CD4-positive, alpha-beta T cell treated with Interleukin-6 for 4 hours (primary cell): ENCODE measurements at places on chromosomes 7 and 10.

DNA sequence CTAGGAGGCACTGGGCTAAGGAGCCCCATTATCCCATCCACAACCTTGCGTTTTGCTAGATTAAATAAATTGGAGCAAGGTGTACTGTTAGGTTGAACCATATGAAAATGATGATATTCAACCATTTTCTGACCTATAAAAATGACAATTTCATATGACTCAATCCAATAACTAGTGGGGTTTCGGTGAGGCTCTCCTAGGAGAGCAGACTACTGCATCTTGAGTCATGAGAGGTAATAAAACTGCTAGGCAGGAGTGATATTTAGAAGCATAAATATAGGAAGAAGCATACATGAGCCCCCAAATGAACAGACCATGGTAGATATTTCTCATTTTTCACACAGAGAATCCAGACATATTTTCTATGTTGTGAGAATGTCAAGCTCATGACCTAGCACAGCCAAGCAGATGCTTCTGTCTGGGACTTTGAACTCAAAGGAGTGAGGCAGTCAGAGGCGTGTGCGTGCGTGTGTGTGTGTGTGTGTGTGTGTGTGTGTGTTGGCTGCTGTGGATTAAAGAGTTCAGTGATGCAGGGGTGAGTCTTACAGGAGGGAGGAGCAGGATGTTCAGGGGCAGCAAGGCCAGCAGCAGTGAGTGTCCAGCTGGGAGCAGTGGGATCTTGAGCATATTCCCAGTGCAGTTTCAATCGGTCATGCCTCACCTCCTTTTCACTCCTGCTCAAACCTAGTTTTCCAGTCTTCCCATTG, 17.8 kb upstream of the WDR11 start:
- no peak for DNase-seq

DNA sequence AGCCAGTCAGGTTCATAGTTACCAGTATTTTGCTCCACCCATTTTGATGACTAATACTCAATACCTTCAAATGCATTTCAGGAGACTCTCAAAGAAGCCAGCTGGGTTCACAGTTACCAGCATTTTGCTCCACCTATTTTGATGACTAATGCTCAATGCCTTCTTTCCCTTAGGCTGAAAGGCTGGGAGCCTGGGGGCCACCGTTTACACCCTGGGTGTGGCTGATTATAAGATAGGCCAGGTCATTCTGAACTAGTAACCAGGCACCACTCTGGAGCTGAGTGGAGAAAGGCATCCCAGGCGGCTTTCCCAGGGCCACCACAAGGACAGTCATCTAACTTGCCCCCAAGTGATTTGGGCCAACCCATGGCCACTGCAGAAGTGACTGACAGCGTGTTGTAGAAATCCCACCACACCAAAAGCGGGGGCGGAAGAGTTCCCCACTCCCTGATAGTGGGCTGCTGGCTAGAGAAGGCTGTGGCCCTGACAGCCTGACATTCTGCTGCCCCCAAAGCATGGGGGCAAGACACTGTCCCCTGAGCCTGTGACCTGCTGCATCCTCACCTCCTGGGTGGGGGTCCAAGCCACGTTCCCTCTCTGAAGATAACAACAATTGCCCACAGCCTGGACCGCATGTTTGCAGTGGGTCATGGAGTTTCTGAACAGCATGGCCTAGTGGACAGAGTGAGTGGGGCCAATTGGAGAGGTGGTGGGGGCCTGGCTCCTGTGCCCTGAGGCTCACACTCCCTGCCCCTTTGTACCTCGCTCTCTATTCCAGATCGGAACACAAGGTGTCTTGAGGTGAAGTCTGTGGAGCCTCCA, 23.0 kb upstream of the ZNF488 start:
- no peak for DNase-seq

DNA sequence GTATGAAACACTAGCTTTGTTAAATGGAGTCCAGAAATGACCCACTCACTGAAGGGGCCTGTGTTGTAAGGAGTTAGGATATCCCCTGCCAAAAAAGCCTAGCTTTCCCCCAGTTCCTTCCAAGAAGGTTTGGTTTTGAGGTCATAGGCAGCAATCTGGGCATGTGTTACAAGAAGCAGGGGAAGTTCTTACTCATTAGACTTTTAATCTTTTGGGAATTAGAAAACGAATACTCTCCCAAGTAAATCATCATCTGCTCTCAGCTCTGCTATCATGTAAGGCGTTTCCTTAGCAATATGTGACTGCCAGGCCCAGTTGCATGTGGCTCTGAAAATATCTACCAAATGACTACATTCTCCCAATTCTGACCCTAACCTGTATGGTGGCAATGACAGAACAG, 3.7 kb downstream of the NOD1 start:
- no peak for DNase-seq

DNA sequence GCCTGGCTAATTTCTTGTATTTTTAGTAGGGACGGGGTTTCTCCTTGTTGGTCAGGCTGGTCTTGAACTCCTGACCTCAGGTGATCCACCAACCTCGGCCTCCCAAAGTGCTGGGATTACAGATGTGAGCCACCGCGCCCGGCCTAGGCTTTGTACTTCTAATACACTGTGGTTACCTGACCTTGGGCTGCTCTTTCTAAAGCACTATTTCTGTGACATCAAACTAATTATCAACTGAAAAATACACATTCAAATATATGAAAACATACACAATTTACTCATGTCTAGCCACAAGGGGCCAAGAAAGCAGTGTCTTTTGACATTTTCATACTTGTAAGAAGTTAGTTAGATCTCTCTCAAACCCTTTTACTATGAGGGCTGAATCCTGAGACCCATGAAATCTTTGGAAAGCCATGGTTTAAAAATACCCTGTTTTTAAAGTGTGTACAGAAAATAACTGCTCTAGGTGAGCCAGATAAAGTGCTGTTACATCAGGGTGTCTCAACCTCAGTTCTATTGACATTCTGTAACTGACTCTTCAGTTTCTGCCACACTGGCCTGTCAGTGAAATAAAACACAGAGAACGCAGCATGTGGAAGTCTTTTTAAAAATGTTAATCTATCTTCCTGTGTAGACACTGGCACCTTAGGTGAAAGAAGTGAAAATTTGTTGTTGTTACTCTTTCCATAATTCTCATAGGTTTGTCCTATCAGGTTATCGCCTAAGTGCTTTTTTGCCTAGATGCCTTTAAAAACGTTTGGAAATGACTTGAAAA, 58.8 kb downstream of the CREM start:
- DNase-seq = no peak

DNA sequence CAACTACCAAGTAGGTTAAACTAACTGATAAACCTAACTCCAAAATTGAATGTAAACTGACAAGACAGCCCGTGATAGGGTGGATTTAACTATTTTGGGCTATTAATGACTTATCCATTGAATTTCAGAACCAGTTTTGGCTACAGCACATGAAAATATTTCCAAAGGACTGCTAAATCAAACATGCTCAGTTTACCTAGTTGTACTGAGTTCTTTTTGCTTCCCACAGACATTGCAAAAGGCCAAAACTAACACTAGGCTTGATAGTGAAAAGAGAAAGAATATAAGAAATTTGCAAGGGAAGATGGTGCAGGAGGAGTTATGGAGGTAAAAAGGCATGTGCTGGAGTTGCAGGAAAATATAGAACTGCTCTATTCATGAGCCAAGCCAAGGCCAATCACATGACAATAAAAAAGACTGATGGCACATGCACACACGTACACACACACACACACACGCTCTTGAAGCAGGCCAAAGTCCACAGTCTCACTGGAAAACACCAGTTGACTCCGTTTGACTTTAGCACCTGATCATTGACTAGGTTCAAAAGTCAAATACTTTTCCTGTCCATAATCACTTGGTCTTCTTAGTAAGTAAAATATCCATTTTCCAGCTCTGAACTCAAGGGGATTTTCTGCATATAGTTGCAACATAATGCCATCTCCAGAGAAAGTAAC, 76.0 kb upstream of the AGBL3 start:
- no peak for DNase-seq

DNA sequence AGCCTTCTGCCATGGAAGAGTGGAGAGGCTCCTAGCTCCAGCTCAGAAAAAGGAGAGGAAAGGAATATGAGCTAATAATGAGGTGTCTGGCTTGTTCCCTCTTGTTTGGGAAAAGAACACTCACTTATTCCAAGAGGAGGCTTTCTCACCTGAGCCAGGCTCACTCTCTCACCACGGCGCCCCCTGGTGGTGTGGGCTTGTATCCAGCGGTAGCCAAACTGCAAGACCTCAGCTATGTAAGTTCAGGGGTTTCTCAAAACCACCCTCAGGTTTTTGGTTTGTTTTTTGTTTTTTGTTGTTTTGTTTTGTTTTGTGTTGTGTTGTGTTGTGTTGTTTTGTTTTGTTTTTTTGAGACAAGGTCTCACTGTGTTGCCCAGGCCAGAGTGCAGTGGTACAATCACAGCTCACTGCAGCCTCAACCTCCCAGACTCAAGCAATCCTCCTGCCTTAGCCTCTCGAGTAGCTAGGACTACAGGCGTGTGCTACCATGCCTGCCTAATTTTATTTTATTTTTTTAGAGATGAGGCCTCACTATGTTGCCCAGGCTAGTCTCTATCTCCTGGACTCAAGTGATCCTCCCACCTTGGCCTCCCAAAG, 124.0 kb downstream of the TMEM130 start:
- DNase-seq = peak; percentile 72

- DNase-seq = no peak
Measured at GRCh38 chr7:1888425-1888824, 218.3 kb downstream of the ELFN1 start.

DNA sequence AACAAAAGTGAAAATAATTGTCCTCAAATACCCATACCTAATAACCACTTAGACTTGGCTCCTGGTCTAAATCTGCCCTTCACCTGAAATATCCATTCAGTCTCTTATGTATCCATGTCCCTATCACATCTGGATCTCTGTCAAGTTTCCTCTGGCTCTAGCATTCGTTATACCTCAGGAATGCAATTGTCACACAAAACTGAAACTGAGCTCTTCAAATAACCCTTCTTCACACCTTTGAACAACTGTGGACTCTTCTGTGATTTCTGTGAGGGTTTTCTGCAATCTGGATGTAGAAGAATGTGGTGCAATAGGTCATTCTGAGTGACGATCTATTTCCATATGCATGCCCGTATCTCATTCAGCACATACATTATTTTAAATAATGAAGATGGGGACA, 53.5 kb upstream of the FGL2 start:
- DNase-seq = no peak

GRCh38 chr10:86413046-86413728, 46.6 kb upstream of the GRID1 start:
- peak; percentile 48 for DNase-seq

- no peak for DNase-seq
Measured at GRCh38 chr7:81887098-81888090, 117.5 kb upstream of the HGF start.

GRCh38 chr10:86068231-86069054, 298.2 kb downstream of the GRID1 start:
- no peak for DNase-seq

- DNase-seq = no peak
Measured at GRCh38 chr10:32041290-32042028, 14.8 kb downstream of the KIF5B start.

DNA sequence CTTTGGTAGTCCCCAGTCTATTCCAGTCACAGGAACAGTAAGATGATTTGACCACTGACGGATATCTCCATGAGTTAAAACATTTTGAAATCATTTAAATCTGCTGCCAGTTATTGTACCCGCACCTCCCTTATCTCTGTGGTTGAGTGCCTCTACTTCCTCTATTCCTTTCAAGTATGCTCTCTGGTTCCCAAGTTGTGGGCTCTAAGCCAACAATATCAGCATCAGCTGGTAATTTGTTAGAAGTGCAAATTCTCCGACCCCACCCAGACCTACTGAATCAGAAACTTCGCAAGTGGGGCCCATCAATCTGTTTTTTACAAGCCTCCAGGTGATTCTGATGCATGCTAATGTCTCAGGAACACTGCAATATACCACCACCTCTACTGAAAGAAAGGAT, 235.5 kb downstream of the CCSER2 start:
- no peak for DNase-seq

GRCh38 chr10:46050941-46051623, 5.0 kb upstream of the MSMB start:
- no peak for DNase-seq

DNA sequence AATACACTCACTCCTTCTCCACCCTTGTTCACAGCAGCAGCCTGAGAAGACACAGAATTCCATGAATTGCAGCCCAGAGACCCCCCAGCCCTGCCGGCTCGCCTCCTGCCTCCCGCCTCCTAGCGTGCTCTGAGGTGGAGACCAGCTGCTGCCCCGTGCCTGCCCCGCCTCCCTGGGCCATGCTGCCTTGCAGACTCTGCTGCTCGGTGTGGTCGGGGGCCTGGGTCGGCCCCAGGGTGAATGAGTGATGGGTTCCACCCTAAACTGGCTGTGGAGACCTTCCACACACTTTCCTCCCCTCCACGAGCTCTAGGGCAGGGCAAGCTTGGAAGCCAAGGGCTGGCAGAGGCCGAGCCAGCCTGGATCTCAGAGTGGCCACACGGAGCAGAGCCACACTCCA, 479.3 kb downstream of the DNAJB6 start:
- DNase-seq = no peak

DNA sequence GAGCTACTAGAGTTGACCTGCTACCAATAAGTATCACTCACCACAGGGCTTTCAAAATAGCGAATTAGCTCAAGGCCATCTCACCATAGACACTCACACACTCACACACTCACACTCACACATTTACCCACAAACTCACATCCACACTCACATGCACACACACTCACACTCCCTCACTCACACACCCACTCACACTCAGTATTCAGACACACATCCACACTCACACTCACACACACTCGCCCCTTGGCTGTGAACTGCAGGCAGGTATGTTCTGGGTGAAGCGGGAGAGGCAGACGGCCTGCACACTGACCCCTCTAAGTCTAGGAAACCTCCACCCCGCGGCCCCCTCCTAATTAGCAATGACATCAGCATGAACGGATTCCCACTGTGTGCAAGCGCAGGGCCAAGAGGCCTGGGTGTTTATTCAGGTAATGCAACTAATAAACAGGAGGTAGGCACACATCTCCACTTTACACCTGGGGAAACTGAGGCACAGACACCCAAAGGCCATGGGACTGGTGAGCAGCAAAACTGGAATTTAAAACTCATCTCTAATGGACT, 94.6 kb downstream of the ADARB2 start:
- no peak for DNase-seq

DNA sequence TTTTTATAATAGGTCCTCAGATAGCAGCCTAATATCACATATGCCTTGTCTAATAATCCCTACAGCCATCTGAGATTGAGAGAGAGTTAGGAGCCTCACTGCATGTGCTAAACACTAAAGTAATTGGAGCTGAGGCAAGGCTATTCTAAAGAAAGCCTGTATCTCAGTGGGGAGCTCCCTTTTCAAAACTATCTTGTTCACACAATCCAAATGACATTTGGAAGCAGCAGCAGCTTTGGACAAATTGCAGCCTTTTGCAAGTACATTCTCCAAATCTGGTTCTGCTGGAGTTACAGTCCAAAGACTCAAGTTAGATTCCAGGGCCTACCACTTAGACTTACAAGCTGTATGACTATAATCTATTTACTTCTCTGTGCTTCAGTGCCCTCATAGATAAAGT, 104.5 kb downstream of the MACC1 start:
- DNase-seq = no peak

DNA sequence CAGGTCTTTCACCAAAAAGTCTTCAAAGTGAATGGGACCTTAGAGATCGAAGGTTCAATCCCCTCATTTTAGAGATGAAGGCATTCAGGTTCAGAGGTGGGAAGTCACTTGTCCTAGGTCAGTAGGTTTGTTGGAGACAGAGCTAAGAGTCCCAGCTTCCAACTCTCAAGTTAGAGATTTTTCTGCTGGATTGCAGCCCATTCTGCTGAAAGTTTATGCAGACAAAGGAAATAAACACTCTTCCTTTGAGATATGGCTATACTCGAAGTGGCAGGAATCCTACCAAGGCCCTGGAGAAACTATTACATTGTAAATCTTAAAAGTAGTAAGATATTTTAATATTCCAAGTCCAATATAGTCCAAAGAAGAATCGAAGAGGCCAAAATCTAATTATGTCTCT, 64.4 kb downstream of the LYZL1 start:
- no peak for DNase-seq
